ENCODE measurements at places on chromosomes 7 and 10.

GRCh38 chr10:12823328-12823727 is 178.2 kb downstream of the CCDC3 start:
- no peak for DNase-seq

- no peak for DNase-seq
Measured at GRCh38 chr10:14652067-14652466, 122.6 kb downstream of the FAM107B start.

DNA sequence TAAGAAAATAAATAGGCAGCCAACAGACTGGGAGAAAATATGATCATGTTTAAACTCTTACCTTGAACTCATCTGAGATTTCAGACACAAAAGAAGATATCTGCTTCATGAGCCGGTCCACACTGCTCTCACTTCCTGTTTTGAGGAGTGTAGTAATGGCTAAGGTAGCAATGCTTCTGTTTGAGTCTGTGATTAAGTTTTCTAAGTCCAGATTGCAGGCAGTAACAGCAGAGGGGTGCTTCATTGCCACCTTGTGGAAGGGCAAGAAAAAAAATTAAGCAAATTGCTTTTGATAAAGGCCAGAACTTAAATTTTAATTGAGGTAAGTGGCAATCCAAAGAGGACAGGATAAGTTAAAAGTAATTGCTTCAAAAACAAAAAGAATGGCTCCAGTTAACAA is 69.1 kb downstream of the MEST start:
- no peak for DNase-seq

- no peak for DNase-seq
Measured at GRCh38 chr7:22435105-22435504, 64.9 kb downstream of the STEAP1B start.

DNA sequence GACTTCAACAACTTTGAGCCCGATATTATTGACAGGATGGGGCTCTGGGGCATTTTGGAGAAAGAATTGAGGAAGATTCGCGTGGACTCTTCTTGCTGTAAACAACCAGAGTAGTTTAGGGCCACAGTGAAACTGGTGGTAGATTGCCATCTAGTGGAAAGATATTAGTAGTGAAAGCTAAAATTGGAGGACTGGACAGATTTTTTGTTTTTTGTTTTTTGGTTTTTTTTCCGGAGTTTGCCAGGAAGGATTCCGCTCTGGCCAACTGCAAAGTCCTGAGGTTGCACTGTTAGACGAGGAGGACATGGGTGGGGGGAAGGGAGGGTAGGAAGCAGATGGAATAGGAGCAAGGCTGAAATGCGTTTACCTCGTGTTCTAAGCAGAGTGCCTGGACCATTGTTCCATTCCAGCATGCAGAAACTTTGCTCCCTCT is 11.7 kb downstream of the NOBOX start:
- DNase-seq: peak; percentile 30

DNA sequence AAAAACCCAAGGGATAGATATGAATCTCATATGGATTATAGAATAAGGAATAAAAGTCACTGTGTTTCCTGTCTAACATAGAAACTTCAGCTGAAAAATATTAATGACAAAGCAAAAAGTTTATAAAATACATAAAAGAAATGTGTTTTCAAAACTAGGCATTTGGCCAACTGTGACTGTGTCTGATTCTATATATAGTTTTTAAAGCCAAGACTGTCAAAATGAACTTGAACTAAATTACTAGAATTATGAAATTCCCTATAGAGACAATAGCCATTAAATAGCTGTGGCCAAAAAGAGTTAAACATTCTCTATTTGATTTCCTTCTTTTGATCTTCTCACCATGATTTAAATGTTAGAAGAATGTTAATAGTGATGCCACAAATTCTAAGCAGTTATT is 311.2 kb upstream of the SEMA3D start:
- DNase-seq: no peak

DNA sequence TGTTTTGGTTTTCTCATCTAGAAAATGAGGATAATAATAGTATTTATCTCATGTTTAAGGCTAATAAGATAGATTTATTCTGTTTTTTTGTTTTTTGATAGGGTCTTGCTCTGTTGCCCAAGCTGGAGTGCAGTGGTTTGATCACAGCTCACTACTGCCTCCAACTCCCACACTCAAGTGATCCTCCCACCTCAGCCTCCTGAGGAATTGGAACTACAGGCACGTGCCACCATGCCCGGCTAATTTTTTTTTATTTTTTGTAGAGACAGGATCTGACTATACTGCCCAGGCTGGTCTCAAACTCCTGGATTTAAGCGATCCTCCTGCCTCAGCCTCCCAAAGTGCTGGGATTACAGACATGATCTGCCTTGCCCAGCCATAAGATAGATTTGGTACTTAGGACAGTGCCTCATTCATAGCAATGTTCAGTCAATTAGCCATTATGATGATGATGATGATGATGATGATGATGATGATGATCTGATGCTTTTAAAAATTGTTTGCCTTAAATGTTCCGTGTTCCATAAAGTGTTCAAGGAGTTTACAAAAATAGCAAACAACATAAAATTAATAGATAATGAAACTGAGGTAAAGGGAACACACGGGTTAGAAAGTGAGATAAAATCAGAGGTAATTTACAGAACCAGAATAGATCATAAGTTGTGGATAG is 4.6 kb downstream of the WIPF3 start:
- DNase-seq: no peak

GRCh38 chr7:44403775-44404174 is 78.4 kb upstream of the CAMK2B start:
- no peak for DNase-seq

DNA sequence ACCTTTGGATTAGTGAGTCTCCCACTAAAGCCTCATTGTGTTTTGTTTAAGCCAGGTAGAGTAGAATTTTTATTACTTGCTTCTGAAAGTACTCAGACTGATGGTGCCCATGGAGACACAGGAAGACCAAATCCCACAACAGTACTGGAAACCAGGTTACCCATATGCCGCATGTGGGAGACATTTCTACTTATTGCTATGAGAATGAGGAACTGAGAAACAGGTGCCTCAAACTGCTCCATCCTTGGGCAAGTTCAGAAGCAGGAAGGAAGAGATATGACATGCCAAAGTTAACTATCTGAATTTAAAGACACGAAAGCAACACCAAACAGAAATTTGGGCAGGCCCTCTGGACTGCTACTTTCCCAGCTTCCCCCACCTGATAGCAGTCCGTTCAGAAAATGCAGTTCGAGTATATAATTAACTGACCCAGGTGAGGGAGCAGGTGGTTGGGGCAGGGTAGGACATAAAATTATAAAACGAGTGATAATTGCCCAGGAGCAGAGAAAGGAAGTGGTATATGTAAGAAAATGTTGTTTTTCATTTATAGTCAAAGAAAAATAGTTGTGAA is 382.3 kb upstream of the MTPN start:
- DNase-seq: no peak

- DNase-seq: no peak
Measured at GRCh38 chr10:133467286-133467911, 13.7 kb downstream of the SCART1 start.

- no peak for DNase-seq
Measured at GRCh38 chr10:15336211-15336610, 34.9 kb downstream of the FAM171A1 start.

GRCh38 chr7:19558527-19558926 is 150.3 kb downstream of the POLR1F start:
- no peak for DNase-seq

DNA sequence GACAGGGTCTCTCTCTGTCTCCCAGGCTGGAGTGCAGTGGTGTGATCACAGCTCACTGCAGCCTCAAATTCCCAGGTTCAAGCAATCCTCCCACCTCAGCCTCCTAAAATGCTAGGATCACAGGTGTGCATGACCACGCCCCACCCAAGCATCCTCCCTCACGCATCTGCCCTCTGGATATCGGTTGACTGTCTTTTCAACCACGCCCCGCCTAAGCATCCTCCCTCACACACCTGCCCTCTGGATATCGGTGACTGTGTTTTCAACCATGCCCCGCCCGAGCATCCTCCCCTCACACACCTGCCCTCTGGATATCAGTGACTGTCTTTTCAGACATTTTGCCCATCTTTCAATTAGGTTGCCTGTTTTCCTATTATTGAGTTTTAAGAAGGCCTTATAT is 140.5 kb downstream of the MAD1L1 start:
- no peak for DNase-seq

- no peak for DNase-seq
Measured at GRCh38 chr10:126314863-126315493, 73.3 kb downstream of the ADAM12 start.

- no peak for DNase-seq
Measured at GRCh38 chr7:47785923-47786556, 162.2 kb downstream of the PKD1L1 start.

All from NCI-H1930 (cell line).